ENCODE measurements at places on chromosomes 12 and 14. TPM values are rescaled to one million over a fixed set of nuclear protein-coding genes. Genes with fewer than 3 reads are reported as not detected.

- DNase-seq = no peak
Observed at GRCh38 chr14:59294662-59294992, 106.2 kb downstream of the DAAM1 start.

The GPR135 gene
- total RNA-seq = 5.2 TPM

DNA sequence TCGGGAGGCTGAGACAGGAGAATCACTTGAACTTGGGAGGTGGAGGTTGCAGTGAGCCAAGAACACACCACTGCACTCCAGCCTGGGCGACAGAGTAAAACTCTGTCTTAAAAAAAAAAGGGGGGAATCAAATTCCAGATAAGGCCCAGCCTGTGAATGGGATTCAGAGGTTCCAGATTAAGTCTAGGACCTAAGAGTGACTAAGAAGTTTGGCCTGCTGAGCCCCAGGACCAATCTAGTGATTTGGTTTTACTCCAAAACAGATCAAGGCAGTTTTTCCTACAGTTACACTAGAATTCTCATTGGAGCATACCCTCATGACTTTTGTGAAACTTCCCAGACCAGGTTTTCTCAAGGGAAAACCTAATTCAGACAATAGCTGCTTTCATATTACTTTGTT is 22.8 kb downstream of the EXOC5 start:
- no peak for DNase-seq

The SLCO1B1 gene
- not detected for total RNA-seq

The KERA gene
- total RNA-seq = not detected

- no peak for DNase-seq
Observed at GRCh38 chr12:3468329-3468728, 22.7 kb upstream of the PRMT8 start.

The NR1H4 gene
- total RNA-seq = not detected

DNA sequence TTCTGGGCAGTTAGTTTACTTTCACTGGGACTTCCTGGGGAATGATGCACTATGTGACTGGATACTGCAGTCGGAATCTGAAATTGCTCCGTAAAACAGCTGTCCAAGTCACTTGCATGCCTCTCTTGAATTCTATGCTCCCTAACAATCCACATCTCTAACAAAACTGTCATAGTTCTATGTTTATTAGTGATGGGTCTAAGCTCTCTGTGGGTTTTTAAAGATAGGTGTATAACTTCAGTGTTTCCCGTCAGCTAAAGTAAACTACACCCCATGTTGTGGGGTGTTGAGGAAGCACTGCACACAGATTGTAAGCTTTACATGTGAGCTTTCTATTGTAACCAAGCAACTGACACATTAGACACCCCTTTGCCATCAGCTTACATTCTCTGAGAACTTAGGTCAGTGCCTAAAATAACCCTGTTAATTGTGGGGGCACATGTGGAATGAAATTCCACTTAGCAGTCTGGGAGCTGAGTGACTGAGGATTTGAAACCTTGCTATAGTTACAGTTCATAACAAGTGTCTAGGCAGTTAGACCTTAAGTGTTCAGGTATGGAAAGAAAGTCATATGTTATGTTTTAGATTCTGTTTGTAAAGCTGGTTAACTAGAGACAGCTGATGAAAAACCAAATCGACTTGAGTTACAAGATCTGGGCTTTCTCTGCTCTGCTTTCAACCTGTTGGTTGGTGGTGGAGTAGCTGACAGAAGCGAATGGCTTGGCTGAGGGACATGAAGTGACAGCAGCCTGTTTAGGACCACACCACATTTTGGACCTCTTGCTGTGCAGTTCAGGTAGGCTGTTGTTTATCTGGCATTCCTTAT is 165.7 kb downstream of the AKAP6 start:
- no peak for DNase-seq

DNA sequence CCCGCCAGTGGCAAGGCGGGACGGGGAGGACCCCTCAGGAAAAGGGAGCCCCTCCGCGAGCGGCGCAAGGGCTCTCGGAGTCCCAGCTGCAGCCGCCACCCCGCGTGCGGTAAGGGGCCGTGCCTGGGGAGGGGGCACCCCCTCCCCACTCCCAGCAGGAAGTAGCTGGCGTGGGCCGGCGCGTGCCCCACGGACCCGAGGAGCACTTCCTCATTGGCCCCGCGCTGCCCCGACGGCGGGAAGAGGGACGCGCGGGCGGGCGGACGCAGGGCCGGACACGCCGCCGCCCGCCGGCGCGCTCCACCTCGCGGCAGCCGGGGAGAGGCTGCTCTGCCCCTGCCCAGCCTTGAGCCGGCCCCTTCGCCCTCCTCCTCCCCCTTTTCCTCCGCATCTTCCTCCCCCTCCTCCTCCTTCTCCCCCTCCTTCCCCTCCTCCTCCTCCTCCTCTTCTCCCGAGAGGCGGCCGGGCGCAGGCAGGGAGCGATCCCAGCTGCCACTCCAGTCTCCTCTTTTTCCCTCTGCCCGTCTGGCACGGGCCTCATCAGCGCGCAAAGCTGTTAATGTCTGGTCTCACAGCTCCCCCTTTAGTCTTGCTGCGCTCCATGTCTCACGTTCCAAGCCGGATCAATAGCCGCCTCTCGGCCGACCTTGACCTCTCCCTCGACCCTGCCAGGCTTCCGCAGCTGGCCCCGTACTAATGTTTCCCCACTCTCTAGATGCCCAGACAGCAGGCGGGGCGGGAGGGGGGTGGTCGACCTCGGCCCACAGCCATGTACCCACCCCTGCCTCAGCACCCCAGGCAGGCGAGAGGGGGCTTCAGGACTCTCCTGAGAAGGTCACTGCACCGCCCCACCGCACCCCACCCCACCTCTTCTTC is 2.6 kb upstream of the BCL11B start:
- DNase-seq = no peak

- DNase-seq = no peak
Observed at GRCh38 chr12:1184402-1184801, 193.4 kb downstream of the ERC1 start.

The NOVA1 gene
- 23.2 TPM for total RNA-seq

The GALNT16 gene
- total RNA-seq = 4.3 TPM

The NFYB gene
- total RNA-seq = 78.9 TPM

DNA sequence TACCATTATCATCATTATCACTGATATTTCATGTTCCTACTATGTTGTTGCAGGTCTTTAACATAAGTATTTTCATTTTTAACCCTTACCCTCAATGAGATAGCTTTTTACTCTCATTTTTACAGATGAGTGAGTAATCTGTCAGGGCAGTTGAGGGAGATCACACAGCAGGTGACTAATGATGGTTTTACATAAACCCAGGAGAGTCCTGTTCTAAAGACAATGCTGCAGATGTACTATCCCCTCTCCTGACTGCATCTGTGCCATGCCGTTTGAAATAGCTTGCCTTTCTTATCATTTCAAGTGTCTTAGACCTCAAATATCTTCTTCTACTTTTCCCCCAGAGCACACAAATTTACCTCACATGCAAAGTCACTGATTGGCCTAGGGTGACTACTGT is 1552.1 kb upstream of the SEL1L start:
- no peak for DNase-seq

DNA sequence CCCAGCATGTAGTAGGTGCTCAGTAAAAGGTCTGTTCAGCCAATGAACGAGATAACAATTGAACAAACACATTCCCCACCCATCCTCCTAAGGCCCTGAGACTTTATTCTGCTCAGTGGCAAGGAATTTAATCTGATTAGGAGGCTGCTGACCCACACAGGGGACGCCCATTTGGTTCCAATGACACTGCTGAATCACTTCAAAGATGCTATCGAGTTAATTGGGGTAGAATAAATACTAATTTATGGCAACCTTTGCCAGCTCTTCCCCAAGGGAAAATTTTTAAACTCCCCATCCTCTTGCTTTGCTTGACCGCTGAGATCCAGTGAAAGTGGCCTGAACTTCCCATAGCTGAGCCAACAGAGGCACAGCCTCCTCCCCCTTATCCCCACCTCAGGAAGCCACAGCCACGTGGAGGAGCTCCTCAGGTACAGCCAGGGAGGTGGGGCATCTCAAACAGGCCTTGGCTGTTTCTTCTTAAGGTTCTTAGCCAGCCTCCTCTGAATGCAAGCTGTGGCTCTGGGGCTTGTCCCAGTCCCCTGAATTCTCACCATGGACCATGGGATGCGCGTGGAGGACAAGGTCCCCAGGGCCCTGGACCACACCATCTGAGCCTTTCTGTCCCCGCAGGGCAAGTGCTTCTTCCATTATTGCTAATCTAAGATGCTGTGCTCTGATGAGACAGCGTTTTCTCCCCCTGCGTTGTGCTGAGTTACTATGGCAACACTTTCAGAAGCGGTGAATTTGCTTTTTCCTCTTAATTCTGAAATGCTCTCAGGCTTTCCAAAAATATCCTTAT is 26.7 kb downstream of the C14orf132 start:
- no peak for DNase-seq

The OAS2 gene
- 5.7 TPM for total RNA-seq

The TMEM233 gene
- total RNA-seq = not detected

- DNase-seq = peak; percentile 34
Observed at GRCh38 chr14:98959410-98959809, 312.6 kb downstream of the BCL11B start.

The EML5 gene
- 2.5 TPM for total RNA-seq

DNA sequence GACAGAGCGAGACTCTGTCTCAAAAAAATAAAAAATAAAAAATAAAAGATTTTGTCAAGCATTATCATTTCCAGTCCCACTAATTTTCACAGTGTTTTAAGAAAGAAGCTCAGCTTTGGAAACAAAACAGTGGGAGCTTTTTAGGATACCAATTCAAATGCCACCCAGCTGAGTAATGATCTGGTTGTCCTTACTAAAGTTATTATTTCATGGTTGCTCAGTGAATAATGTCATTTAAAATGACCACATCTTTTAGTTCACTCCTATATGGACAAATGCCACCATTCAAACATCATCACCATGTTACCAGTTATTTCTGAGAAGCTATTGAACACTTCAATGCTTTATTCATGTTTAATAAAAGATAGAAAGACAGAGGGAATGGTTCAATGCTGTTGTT is 365.0 kb downstream of the CCER1 start:
- no peak for DNase-seq

The CD69 gene
- 4.2 TPM for total RNA-seq

GRCh38 chr12:92175961-92176360 is 30.3 kb upstream of the BTG1 start:
- DNase-seq = no peak

The TRPV4 gene
- total RNA-seq = 0.14 TPM

DNA sequence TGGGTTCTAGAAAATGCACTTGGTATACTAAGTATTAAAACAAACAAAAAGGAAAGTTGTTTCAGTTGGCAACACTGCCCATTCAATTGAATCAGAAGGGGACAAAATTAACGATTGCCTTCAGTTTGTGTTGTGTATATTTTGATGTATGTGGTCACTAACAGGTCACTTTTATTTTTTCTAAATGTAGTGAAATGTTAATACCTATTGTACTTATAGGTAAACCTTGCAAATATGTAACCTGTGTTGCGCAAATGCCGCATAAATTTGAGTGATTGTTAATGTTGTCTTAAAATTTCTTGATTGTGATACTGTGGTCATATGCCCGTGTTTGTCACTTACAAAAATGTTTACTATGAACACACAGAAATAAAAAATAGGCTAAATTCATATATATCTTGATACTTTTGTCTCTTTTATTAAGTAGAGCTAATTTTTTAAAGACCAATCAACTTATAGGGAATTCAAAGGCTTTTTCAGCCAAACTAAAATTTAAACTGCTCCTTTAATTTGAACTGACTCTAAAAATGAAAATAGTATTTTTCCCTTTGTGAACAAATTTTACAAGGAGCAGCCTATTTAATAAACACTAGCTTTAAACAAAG is 2.8 kb downstream of the FOXG1 start:
- DNase-seq = no peak

- no peak for DNase-seq
Observed at GRCh38 chr14:89476354-89476896, 59.4 kb upstream of the FOXN3 start.

The RBMS2 gene
- total RNA-seq = 20.6 TPM

The BEST3 gene
- total RNA-seq = not detected

DNA sequence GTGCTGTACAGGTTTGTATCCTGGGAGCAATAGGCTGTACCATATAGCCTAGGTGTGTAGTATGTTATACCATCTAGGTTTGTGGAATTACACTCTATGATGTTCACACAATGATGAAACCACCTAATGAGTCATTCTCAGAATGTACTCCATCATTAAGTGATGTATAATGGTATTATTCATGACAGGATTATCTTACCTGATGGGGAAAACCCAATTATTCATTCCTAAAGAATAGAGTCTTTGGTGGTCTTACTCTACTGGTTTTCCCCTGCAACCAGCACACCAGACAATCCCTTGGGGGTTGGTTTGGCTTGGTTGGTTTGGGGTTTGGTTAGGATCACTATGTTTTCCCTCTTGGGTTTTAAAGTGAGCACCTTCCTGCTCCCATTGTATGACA is 12.6 kb upstream of the OR10P1 start:
- DNase-seq = no peak

- DNase-seq = no peak
Observed at GRCh38 chr14:61992139-61992538, 229.9 kb downstream of the SNAPC1 start.

The PLA2G1B gene
- total RNA-seq = not detected

DNA sequence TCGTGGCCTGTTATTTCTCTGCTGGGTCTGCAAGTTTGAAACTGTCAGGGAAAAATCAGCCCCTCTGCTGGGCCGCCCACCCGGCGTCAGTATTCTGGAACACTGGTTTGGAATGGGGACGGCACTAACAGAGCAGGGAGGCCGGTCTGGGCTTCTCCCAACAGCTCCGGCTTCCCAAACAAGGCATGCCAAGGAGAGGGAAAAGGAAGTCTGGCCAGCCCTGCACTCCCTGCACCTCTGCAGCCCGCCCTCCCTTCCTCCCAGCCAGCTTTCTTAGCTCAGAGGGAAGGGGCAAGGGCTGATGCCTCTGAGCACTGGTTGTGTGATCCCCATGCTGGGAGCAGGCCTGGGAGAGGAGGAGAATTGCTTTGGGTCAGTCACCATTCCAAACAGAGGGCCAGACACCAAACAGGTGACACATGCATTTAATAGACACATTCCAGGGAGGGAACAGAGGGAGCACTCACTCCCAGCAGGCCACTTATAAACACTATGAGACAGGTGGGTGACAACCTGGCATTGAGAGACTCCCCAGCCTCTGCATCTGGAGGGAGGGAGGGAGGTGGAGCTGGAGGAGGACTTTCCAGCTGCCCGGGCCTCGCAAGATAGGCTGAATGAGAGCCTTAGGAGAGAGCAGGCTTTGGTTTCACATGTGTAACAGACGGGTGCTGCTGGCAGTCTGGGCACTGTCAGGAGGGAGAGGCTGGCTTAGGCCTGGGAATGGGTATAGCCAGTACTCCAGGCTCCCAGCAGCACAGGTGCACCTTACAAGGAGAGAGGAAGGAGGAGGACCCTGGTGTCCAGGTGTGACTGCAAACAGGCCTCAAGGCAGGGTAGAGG is 10.3 kb downstream of the KRT75 start:
- DNase-seq = peak; percentile 69

The KCNC2 gene
- total RNA-seq = under 0.01 TPM

The SLC4A8 gene
- 3.0 TPM for total RNA-seq

DNA sequence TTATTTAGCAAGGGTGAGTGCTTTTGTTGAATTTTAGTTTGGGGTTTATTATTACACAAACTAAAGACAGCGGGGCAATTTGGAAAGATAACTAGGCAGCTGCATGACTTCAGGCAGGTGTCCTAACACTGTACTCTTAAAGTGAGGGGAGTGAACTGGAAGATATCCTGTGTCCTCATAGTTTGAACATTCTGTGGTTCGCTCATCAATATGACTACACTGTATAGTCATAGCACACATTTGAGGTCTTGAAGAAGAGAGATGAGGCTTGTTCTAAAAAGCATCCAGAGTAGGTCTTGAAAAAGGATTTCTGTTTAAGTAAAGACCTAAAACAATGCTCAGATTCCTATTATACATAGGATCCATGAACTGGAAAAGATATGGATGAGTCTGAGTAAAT is 1.7 kb upstream of the MAP3K9 start:
- no peak for DNase-seq

The PLEKHG7 gene
- total RNA-seq = not detected

The GDF3 gene
- not detected for total RNA-seq
